ENCODE measurements at places on chromosomes 3 and 15.

- no peak for DNase-seq
Observed at GRCh38 chr3:35664460-35664919, 25.2 kb downstream of the ARPP21 start.

- DNase-seq = no peak
Observed at GRCh38 chr3:177448987-177449359, 251.7 kb upstream of the TBL1XR1 start.

DNA sequence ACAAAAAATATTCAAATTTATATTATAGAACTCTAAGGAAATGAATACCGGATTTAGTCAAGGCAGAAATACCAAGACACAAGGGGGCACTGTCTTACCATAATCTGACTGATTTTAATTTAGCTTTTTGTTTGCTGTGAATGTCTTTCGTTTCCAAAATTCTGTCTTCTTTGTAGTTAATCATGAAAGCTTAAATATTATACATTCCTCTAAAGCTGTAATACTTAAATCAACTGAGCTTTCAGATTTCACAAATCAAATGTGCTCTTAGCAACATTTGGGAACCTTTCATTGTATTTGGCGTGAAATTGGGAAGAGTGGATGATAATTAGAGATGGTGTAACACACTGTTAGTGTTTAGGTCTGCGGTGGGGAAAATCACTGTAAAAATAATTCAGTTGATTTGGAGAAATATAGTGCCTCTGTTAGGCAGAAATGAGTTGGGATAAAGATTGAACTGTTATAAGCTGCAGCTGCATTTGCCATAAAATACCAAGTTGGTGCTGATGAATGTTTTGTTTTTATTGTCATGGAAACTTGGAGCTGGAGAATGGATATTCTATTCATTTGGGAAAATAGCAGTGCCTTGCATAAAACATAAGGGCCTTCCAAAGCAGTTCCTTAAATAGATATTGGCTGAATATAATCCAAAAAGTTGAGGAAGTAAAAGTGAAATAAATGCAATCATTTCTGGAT is 228.2 kb downstream of the TCF12 start:
- no peak for DNase-seq

DNA sequence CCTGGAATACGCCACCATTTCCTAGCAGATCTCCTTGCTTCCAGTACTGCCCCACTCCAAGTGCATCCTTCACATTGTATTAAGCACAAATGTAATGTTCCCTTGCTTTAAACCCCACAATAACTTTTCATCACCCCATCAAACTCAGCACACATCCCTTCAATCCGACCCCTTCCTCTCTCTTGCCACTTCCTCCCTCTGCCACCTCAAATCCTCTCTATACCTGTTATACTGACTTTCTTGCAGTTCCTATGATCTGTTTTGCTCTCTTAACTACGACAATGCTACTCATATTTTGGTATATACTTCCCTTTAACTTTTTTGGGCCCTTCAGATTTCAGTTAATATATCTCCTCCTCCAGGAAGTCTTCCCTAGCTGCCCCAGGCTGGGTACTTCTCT is 14.1 kb downstream of the PARL start:
- no peak for DNase-seq

DNA sequence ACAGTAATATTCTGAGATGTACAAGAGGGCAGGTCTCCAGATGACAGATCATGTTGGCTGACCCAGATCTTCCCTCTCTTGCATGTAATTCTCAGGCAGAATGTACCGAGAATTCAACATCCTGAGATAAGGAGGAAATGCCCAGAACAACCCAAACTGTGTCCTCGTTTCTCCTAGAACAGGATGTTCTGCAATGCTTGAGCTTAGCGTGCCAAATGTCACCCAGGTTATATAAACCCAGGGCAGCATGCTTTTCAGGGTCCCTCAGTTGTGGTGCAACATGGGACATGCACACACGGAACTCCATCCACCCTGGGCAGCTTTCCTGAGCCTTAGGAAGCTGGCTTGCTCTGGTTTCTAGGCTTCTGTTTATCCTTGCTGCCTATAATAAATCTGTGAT is 102.1 kb upstream of the CMC1 start:
- DNase-seq = no peak

- DNase-seq = no peak
Observed at GRCh38 chr15:39488961-39489360, 91.9 kb upstream of the THBS1 start.

GRCh38 chr3:10845839-10846656 is 30.0 kb downstream of the SLC6A11 start:
- no peak for DNase-seq

GRCh38 chr15:35810007-35810406 is 264.0 kb upstream of the DPH6 start:
- DNase-seq = no peak

DNA sequence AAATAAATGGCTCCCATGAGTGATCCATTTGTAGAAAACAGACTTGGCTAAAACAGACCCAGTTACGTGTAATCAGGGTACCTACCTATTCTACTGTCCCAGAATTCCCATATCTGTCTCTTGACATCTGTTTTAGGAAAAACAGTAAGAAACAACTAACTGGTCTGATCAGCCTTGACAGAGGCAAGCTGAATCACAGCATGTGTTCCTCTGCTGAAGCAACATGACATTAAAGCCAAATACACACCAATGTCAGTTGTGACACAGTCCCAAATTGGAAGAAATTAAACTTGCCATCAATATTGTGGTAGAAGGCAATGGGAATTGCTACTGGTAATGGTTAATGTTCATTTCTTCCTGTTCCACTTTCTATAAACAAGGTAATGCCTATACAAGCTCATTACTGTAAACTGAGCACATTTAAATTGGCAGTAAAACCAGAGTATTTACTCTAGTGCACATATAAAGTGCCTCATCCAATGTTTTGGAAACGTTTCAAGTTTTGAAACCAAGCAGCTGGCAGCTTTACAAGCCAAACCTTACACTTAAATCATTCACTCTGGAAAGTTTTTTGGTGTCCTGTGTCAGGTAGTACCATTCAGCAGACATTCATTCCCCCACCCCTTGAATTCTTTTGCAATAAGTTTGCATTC is 27.0 kb downstream of the ALDH1A2 start:
- DNase-seq = no peak

Measured in CMK (cell line).